ENCODE measurements at places on chromosomes 16 and 17.
A peak's percentile ranks its signal among the peaks of the same experiment; 100 is the strongest.

GRCh38 chr17:58060596-58061191, 22.5 kb upstream of the DYNLL2 start:
- no peak for DNase-seq

- no peak for DNase-seq
Observed at GRCh38 chr17:41392278-41392677, 5.1 kb downstream of the KRT31 start.

DNA sequence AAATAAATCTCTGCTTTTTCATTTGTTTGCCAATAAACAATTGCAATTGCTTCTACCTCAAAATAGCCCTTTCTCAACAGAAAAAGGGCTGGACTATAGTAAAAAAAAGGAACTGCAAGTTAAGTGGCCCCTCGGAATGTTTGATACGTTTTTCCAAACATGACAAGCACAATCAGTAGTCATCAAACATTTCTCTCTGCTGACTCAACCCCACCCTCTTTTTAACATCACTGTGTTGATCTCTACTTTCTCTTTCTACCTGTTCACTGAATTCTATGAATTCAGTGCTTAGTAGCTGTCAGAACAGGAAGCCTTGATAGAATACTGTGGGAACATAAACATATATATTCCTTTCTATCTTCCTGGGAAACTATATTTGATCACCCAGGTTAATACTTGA, 116.5 kb upstream of the AXIN2 start:
- no peak for DNase-seq

- no peak for DNase-seq
Observed at GRCh38 chr16:67666032-67666551, 458 bp downstream of the ENKD1 start.

- DNase-seq = no peak
Observed at GRCh38 chr17:16986391-16986790, 14.5 kb upstream of the TNFRSF13B start.

- no peak for DNase-seq
Observed at GRCh38 chr16:23248261-23249194, 53.6 kb upstream of the SCNN1B start.

DNA sequence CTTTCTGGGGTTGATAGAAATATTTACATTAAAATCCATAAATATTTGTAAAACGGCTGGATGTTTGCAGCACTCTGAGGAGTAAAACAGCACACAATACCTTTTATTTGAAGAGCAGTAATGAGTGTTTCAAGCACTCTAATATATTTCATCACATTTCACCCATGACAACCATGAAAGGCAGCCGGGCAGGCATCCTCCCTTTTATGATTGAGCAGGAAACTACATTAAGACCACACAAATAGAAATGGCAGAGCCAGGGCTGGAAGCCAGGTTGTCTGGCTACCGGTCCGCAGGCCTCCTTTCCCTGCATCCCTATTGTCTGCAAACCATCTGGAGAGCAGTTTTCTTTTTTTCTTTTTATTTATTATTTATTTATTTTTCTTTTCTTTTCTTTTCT, 23.1 kb upstream of the GPRC5C start:
- DNase-seq = no peak

GRCh38 chr17:75889454-75889853, 7.3 kb downstream of the TRIM65 start:
- DNase-seq = no peak

DNA sequence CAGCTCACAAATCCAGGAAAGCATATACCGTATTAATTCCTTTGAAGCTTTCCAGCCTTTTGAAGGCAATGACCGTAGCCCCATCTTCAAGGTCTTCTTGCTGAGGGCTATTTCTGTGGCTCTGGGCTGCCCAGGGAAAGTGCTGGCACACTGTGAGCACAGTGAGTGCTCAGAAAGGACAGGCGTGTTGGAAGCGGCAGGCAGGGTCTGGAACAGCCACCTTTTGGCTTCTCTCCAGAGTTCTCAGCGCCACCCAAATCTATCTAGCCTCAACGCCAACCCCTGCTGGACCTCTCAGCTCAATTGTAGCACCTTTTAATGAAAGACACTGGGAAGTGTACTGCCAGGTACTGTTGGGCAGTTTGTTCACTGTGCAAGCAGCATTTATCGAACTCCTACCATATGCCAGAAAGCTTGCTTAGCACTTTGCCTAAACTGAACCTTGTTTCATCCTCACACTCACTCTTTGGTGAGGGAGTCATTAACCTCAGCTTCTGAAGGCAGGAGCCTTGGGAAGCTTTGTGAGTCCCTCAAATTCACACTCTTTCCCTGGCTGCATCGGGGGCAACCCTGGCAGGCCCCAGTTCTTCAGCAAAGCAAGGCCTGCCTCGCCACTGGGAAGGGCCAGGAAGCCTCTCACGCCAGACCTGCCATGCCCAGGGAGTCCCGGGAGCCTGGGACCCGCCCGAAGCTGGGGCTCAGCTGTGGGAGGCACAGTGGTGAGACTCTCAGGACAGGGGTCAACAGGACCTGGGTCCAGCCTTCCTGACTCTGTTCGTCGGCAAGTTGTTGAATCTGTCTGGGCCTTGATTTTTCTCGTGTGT, 13.5 kb upstream of the CIBAR2 start:
- no peak for DNase-seq

DNA sequence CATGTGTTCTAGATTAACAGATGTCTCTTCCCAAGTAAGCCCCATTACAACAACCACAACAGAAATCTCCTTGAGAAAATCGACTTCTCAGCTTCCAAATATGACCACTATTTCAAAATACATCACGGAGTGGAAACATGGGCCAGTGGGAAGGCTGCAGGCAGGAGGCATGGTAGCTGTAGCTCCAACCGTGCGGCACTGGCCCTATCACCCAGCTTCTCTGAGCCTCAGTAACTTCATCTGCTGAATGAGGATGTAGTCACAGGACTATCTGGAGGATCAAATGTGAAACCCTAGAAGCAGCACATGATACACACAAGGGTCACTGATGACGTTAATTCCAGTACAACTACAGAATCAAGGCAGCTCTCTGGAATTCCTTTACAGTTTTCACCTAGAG, 112.2 kb downstream of the VPS53 start:
- DNase-seq = no peak

DNA sequence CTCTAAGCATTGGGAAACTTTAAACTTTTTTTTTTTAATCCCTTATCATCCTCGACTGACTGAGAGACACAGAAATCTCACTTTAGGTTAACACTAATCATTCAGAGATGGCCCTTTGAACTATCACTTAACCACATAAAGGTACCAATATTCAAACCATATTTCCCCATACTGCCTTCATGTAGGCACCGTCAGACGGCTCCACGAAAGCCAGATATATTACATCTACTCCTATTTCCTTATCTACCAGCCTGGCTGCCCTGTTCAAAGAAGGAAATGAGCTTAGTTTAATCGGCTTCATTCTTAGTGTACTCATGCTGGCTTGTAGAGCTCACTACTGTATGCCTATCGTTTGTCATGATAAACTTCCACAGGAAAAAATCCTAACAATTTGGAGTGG, 270.9 kb downstream of the CEP112 start:
- DNase-seq = no peak

GRCh38 chr17:8939496-8940334, 25.8 kb downstream of the PIK3R5 start:
- DNase-seq = no peak

DNA sequence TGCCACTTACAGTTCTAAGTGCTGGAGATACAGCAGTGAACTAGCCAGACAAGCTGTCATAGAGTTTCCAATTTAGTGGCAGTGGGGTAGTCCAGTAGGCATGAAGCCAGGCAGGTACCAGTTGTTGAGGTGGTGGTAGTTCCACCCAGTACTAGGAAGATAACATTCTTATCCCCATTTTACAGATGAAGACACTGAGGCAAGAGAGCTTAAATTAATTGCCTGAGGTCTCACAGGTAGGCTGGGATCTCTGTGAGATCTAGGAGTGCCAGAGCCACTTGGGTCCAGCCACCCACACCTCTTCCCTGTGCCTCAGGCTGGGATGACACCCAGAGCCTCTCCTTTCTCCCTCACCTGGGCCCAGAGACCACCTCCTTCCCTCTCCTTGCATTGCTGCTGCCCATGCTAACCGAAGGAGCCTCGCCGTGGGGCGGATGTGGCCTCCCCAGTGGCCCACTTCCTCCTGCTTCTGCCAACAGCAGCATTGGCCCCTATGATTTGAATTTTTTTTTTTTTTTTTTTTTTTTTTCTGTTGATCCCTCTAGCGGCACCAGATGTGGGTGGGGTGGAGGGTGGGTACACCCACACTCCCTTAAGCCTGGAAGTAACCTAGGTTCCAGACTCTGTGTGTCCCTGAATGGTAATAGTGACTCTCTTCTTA, 114.0 kb downstream of the PRKCB start:
- DNase-seq = no peak

DNA sequence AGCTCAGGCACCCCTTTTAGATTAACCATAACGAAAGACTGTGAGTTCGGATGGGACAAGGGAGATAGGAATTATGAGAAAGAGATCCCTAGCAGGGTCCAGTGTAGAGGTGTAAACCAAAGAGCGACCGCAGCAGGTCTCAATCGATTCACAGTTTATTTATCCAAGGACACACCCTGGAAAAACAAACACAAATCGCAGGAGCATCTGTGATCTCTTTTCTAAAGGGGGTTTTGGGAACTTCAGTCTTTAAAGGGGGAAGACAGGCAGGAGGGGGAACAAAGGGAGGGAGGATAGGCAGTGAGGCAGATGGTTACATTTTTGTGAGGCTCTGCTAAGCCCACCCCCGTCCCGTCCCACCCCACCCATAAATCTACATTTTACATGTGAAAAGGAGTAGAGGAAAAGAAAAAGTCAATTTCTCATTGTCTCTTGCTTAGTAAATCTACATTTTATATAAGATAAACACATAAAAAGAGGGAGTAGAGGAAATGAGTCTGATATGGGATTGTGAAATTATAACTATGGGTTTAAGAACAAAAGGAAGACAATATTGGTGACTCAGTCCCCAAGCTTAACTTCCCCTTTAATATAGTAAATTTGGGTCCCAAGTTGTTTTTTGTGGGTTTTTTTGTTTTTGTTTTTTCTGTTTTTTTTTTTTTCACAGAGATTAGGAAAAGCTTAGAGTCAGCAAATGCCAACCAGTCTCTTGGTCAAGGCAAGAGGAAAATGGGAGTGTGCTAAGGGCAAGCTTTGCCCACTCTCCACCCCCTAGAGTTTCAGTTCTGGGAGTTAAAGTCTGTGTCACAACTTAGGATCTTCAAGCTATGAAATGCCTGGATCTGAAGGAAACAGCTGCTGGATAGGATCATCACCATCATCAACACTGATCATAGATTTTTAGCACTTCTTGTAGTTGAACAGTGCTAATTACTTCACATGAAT, 160.9 kb upstream of the CDH5 start:
- DNase-seq = no peak

DNA sequence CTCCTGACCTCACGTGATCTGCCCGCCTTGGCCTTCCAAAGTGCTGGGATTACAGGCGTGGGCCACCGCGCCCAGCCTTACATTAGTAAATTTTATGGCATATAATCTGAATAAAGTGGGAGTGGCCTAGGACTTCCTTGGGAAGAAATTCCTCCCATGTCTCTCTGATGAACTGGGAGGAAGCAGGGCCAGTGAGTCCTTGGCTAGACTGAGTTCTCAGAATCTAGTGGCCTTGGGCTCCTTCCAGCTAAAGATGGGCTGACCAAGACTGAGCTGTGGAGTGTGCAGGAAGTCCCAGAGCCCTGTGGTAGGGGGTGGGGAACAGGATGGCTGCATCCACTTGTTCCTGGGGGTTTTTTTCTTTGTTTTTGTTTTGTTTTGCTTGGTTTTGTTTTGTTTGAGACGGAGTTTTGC, 10.0 kb upstream of the NAGLU start:
- no peak for DNase-seq

- no peak for DNase-seq
Observed at GRCh38 chr17:60091109-60091508, 12.4 kb upstream of the HEATR6 start.

DNA sequence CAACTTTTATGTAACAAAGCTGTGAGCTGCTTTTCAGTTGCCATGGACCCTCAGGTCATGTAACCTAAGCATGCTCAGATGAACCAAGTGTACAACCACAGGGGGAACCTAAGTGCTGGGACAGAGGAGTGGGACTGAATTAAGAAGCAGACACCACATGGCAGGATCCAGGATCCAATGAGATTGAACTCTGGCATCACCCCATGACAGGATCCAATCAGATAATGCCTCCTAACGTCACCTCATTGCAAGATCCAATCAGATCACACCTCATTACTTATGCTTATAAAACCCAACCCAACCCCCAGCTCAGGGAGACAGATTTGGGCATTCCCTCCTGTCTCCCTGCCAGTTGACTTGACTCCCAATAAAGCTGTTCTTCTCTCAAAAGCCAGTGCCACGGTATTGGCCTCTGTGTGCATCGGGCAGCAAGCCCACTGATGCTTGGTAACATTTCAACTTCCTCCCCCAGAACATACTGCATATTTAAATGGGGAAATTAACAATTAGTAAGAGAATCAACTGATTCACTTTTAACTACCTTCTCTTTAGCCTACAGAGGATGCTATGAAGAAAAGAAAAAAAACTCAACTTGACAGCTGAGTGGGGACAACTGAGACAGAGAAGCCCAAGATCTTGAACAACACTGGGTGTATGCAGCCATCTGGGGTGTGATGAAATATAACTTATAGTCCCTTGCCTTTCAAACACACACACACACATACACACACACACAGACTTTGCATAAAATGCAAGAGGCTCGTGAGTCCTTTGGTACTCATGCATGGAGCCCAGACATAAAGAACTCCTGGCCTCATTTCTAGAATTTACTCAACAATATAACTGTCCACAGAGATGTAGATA, 148.4 kb downstream of the SLC39A11 start:
- no peak for DNase-seq

DNA sequence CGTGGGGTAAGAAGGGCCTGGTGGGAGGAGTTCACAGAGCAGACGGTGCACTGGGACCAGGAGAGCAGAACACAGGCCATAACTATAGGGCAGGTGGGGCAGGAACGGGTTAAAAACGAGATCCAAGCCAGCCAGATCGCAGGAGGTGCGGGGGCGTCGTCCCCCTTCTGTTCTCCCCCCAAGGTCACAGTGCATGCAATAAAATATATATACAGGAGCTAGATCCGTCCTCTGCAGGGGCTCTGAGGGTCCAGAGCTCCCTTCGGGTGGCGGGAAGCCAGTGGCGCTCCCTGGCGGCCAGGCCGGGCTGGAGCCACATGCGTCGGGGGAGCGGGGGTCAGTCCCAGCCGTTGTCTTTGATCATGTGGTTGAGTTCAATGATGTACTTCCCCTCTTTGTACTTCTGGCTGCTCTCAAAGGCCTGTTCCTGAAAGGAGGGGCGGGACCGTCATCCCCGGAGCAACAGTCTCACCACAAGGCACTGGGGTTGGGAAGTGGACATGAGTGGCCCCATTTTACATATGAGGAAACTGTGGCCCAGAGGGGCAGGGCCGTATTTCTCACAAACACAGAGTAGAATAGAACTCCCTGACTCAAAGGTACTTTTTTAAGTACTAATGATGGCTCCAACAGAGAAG, 768 bp upstream of the TBX6 start:
- DNase-seq = peak; percentile 71

DNA sequence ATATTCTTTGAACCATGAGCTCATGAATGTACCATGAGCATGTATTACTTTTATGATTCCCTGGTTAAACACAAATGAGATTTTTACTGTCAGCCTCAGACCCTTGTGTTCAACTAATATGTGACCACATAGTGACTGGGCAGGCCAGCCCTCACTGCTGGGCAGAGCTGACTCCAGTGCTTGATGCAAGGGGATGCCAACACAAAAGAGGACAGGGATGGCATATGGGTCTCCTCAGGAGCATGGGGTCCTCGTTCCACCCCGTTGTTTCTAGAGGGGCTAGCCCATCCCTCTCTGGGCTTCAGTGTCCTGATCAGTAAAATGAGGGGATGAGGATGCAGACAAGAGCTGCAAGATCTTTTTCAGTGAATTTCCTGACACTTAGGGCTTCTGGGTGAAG, 19.3 kb downstream of the CFAP20 start:
- no peak for DNase-seq
